ENCODE measurements at places on chromosomes 13 and 19.

DNA sequence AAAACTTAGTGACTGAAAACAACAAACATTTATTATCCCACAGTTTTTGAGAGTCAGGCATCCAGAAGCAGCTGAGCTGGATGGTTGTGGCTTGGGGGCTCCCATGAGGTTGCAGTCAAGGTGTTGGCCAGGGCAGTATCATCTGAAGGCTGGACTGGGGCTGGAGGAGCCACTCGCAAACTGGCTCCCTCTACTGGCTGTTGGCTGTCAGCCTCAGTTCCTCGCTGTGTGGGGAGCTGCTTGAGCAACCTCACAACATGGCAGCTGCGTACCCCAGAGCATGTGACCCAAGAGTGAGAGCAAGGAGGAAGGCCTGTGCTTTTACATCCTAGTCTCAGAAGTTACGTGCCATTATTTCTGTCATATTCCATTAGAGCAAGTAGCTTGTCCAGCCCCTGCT is 9.7 kb downstream of the YJU2 start:
- no peak for DNase-seq

DNA sequence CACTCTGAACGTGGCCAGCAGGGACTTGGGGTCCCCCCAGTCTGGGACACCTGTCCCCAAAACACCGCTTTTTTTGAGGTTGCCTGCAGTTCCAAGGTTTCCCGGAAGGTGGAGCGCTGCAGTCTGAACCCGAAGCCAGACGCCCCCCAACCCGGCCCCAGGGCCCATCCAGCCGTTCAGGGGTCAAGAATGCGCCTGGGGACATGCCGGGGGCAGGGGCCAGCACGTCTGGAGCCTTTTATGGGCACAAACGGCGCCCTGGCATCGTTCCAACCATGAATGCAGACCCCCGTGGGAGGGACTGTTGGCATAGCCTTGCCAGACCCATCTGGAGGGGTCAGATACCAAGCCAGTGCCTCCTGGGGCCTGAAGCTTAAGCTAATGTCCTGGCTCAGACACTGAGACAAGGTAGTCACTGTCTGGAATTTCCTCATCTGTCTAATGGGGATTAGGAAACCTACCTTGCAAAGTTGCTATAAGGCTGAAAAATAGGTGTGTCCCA is 6.9 kb downstream of the S1PR5 start:
- peak; percentile 85 for DNase-seq

DNA sequence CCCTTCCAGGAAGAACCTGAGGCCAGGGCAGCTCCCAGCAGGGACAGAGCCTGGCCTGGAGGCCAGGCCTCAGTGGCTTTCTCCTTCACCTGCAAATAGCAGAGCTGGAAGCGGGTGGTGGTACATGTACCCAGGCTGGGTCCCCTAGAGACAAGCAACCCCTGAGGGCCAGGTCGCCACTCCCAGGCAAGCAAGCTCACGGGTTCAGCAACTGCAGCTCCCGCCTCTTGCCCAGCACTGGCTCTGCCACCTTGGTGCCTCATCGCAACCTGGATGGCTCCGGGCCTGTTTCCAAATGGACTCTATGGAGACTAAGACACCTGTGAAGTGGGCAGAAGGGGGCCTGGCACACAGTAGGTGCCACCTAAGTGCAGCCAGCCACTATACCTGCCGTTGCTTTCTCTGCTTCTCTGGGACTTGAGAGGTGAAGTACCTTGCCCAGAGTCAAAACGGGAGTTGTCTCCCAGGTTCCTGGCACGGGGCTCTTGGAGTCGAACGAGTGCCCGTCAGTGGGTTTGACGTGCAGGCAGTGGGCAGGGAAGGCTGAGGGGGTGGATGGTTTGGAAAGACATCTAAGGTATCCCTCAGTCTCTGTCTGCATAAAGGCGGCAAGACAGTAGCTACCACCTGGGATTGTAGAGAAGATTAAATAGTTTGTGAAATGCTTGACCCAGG is 2.4 kb upstream of the PLPP2 start:
- no peak for DNase-seq

- DNase-seq, result no peak
These were observed 114.8 kb downstream of the LRCH1 start for GRCh38 chr13:46667687-46668281.

GRCh38 chr19:50330365-50331078 is 1.3 kb upstream of the KCNC3 start:
- peak; percentile 93 for DNase-seq

DNA sequence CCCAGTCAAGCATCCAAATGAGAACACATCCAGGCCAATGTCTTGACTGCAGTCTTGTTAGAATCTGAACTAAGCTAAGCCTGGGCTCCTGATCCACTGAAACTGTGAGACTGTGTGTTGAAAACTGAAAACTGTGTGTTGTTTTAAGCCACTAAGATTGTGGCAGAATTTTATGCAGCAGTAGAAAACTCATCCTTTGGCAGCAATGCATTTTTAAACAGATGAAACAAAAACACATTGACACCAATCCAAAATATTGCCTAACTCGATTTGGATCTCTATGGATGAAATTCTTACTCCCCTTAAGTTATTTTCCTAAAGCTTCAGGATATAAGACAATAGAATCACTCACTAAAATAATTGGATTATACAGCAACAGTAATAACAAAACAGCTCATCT is 202.3 kb upstream of the KLF12 start:
- DNase-seq, result no peak

DNA sequence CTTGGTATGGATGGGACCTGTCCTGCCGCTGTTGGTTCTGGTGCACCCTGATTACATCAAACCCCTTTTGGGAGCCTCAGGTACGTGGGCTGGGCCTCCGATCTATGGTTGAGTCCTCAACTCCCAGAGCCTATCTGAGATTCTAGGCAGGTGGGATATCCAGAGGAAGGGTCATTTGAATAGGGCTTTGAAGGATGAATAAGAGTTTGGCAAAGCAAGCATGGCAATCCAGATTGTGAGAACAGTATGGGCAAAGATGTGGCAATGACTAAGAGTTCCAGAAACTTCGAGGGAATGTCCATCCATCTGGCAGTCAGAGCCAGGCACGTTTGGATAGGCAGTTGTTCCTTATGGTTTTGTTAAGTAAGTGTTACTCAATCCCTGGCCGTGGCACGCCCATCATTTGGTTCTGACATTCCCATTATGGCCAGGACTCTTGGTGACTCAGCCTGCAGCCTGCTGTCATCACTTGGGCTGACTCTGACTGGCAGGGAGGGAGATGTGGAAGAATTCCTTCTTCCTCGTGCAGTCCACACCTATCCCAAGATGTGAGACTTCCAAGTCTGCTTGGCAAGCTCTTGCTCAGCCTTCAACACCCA is 21.5 kb downstream of the CYP4F22 start:
- DNase-seq, result no peak

DNA sequence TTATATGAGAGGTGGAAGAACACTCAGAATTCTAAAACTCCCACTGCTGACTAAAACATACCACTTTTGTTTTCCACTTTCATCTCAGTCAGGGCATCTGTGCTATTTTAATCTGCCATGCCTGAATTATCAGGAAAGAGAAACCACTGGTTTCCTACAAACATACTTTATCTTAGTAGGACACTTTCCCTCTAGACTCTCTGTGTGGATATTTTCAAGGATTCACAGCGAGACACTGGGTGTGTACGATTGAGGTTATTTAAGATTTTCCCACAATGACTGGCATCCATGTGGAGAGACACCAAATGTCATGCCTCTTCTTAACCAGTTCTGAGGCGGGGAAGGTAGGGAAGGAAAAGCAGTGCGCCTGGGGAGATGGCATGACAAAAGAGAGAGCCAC is 212.2 kb downstream of the ENOX1 start:
- no peak for DNase-seq

DNA sequence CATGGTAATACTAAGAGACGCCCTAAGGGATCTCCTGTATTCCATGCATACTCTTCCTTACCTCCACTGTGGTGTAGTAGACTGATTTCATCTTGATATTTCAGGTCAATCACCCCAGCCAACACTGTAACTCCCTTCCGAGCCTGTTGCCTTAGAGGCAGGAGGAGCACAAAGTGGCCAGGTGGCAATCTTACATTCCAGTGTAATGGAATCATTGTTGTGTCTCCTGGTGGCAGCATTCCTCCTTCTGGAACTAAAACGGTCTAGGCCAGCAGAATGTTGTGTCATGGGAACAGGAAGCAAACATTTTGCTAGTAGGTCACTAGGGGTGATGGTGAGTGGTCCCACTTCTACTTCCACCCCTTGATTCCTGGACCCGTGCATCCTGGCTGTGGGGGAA is 405.7 kb upstream of the SLC10A2 start:
- DNase-seq, result no peak

- no peak for DNase-seq
These were observed 56.4 kb downstream of the ZDHHC20 start for GRCh38 chr13:21402586-21403307.

GRCh38 chr13:113746671-113747070 is 12.4 kb upstream of the TMEM255B start:
- DNase-seq, result no peak

GRCh38 chr13:30743319-30744055 is 8.1 kb downstream of the ALOX5AP start:
- DNase-seq, result no peak

GRCh38 chr19:21677696-21678418 is 89.5 kb downstream of the ZNF100 start:
- DNase-seq, result peak; percentile 37

GRCh38 chr19:3470500-3471128 is 9.7 kb downstream of the SMIM24 start:
- DNase-seq, result no peak

DNA sequence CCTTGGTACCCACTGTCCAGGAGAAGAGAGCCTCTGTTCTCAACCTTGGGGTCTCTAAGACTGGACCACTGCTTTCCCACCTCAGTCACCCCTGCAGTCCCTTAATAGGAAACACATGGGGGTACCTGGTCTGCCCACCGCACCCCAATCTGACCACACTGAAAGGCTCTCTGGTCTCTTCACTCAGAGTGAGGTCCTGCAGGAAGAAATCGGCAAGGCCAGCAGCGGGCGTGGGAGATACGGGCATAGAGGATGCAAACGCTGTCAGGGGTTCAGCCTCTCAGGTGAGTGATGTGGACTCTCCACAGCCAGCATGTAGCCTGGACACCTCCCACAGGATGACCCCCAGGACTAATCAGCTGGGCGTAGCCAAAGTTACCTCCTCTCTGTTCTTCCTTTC is 3.5 kb downstream of the SIGLEC9 start:
- DNase-seq, result no peak

DNA sequence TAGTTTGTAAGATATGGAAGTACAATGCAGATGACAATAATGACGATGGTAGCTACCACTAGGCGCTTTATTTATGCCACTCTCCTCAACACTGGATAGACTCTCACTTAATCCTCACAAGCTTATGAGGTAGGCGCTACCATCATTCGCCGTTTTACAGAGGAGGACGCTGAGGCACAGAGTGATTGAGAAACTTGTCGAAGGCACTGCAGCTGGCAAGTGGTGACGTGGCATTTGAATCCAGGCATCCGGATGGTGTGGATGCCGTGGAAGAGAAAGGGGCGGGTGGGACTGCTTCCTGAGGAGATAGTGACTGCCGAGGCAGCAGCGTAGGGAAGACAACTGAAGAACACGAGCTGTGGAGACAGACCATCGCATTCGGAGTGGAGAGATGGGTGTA is 1.3 kb upstream of the RPS9 start:
- no peak for DNase-seq

- peak; percentile 31 for DNase-seq
These were observed 16.3 kb upstream of the TSPAN16 start for GRCh38 chr19:11279505-11280236.

DNA sequence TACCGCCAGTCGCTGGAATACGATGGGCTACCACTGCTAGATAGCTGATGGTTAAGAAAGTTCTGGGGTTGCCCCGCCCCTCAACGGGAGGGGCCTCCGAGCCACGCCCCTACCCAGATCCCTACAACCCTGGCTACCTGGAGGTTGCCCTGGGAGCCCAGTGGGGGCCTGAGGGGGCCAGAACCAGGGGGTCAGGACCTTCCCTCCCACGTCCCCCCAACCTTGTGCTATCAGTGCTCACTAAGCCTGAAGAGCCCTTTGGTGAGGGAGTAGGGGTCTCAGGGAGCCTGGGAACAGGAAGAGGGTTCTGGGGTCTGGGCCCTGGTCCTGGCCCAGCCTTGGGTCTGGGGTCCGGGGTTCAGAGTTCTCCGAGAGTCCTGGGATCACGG is 8.9 kb downstream of the OCEL1 start:
- DNase-seq, result peak; percentile 82

- DNase-seq, result no peak
These were observed 41.1 kb downstream of the B3GLCT start for GRCh38 chr13:31240921-31241320.

DNA sequence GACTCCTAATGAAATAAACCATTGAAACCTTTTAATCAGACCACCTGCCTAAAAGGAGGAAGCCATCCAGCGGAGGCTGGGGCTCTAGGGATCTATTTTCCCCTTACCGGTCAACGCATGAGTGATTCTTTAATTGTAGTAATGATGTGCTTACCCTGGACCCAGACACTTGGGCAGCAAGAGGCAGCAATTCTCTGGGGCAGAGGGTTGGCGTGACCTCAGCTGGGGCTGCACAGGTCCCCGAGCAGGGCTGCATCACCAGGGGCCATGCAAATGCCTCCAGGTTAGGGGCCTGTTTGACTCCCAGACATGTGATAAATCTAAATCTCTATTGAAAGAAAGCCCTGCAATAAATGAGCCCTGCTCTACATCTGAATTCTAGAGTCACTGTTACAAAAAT is 194.2 kb upstream of the TSHZ3 start:
- no peak for DNase-seq
